Subcutaneous adipose tissue (tissue), 4 donors: ENCODE measurements at places on chromosomes 2 and 18. TPM values are rescaled to one million over a fixed set of nuclear protein-coding genes. Genes with fewer than 3 reads are reported as not detected.

The CHRND gene
- not detected for total RNA-seq

The RALBP1 gene
- 88.3 TPM for total RNA-seq

The ROCK2 gene
- 127 TPM for total RNA-seq

The METTL21A gene
- 25.1 TPM for total RNA-seq

The GPR45 gene
- not detected for total RNA-seq

The ST6GAL2 gene
- not detected for total RNA-seq

The SMYD5 gene
- total RNA-seq = 11.7 TPM
